T follicular helper cell (primary cell): ENCODE measurements at places on chromosomes 5 and 9.

GRCh38 chr5:147673791-147674190 is 108.7 kb downstream of the JAKMIP2 start:
- no peak for DNase-seq

- no peak for DNase-seq
These were observed at the start of gene SMIM33 for GRCh38 chr5:139470821-139471300. Gene SMIM33 (plus strand): TSS chr5:139471004. CDS start chr5:139471122, 118 bp downstream.

- DNase-seq: no peak
These were observed 8.3 kb downstream of the DTWD2 start for GRCh38 chr5:118980017-118980416.

DNA sequence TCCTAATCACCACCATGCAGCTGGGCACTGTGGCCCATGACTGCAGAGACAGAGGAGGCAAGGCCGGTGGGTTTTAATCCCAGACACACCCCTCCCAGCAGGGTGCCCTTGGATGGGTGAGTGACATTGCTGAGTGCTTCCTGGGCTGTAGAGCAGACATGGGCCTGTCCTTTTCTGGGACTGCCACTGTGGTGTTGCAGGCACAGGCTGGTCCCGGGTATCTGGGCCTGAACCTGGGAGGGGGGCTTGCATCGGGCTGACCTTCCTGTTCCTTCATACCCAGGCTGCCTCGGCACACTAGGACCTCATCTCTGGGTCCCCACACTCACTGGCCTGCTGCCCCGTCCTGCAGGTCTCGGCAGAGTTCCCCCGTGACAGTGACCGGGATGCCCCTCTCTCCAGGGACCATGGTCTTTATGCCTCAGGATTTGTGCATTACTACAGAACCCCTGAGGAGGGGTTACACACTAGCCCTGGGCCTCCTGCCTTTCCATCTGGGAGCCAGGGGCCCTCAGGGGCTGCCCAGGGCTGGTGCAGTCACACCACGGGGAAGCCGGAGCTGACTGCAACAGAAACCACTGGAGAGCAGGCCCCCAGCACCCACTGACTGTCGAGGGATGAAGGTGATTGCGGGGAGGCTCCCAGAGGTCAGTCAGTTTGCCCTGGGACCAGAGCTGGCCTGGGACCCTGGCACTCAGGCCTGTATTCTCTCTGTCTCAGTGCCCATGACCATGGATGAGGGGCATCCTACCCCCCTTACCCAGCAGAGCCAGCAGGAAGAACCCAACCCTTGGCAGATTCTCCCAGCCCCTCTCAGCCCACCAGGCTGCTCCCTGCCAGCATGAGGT is 8.9 kb upstream of the SLC25A48 start:
- no peak for DNase-seq

- no peak for DNase-seq
These were observed 473.0 kb downstream of the ZSWIM6 start for GRCh38 chr5:61805101-61805500.
